ENCODE measurements at places on chromosomes 7 and 10. TPM values are rescaled to one million over a fixed set of nuclear protein-coding genes. Genes with fewer than 3 reads are reported as not detected.
A peak's percentile ranks its signal among the peaks of the same experiment; 100 is the strongest.

GRCh38 chr7:36852931-36853330 lies 128.6 kb upstream of the AOAH start:
- no peak for DNase-seq

DNA sequence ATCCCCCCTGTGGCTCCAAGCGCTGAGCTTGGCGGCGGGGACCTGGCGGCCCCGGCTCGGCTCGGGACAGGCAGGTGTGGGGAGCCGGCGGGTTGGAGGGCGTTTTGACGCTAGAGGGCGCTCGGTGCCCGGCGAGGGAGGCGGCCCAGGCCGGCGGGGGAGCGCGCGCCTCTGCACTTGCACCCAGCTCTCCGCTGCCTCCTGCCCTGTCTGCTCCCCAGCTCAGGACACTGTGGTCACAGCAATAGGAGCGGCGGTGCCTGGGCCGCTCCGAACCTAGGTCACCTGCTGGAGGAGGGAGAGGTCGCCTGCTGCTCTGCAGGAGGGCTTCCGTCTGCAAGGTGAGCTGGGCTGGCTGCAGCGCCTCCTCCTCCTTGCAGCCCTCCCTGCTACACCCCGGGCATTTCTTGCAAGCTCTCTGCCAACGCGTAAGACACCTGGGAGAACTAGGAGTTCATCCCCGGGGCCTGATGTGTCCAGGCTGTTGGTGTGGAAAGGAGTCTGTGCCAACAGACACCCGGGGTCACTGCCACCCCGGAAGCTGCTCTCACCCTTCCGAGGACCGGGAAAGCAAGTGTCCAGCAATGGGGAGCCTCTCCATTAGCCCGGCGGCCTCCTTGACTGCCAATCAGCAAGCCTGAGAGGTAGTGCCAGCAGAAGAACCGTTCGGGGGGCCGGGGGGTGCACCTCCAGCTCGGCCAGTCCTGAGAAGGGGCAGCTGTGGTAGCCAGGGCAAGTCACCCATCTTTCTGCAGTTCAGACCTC lies 620.4 kb downstream of the GALNT17 start:
- DNase-seq: peak; percentile 37

GRCh38 chr7:8314566-8314965 lies 52.6 kb upstream of the ICA1 start:
- no peak for DNase-seq

DNA sequence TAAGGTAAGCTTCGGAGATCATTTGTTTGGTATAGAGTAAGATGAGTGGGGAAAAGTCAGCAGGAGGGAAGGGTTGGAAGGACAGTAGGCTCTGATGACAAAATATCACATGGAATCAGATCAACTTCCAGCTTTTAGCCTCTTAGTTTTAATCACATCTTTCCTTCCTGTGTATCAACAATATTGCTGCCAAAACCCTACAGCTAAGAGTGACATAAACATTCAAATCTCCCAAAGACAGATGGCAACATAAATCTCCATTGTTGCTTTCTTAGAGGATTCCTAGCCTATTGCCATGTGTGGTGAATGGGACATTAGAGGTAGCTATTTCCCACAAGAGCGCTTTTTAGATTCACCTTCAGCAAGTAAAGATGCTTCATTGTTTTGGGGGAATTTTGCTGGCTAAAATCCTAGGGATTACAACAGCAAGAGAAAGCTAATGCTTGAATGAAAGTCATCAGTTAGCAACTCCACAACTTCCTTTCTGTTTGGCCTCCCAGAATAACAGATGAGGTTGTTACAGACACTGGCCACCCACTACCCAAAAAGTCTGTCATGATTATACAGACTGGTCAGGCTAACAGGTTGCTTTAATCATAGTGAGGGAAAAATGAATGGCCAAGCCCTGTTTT lies 35.2 kb upstream of the FZD1 start:
- peak; percentile 56 for DNase-seq

DNA sequence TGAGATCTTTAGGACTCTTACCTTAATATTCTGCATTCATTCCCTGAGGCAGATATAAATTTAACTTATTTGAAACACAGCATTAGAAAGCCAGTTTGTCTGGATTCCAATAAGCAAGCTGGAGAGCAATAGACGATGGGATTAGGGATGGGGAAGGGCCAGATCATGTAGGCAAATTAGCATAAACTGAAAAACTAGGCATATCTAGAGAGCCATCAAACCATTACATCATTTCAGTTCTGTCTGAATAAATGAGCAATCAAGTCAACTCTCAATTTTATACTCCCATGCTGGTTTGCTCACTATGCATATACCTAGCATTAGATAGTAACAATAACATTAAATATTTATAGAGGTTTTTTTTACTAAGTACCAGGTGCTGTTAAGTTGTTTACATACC lies 583.6 kb upstream of the LRRN3 start:
- no peak for DNase-seq

DNA sequence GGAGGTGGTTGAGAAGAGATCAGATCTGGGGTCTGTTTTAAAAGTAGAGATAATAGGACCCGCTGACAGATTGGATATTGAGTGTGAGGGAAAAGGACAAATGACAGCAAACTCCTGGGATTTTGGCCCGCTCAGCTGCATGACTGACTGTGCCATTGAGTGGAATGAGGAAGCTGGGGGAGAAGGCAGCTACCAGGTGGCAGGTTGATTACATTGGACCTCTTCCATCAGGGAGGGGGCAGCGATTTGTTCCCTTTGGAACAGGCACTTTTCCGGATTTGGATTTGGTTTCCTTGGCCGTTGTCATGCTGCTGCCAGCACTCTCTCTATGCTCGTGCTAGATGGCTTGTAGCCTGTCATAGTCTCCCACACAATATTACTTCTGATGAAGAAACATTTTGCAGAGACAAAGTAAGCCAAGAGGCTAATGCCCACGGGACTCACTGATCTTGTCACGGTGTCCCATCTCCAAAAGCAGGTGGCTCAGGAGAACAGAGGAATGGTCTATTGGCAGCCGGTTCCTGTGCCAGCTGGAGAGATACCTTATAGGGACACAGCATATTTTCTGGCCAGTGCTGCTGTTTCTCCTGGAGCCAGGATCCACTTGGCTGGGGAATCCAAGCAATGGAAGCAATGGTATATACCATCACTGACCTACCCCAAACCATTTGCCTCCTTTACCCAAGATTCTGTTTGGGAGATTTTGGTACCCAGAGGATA lies 69.1 kb upstream of the WAC start:
- DNase-seq: no peak

- no peak for DNase-seq
Observed at GRCh38 chr7:77808517-77808916, 9.9 kb downstream of the PHTF2 start.

DNA sequence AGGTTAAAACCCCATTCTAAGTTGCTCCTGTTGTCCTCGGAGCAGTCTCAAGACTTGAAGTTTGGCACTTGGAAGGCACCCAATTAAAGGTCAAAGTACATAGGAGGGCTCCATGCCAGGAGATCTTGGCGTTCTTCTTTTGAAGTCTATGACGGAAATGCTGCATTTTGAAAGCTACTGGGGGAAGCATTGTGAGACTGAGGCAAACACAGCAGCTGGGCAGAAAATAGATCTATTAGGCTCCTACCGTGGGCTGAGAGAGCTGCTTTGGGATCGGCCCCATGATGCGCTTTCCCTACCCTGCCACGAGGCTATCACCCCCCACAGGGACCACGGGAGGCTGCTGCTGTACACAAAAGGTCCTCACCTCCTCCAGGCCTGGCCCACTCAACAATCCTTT lies 20.0 kb downstream of the KIAA1549 start:
- no peak for DNase-seq

Gene HTR7
- total RNA-seq: 0.62 TPM

Gene CCDC201
- 0.11 TPM for total RNA-seq

DNA sequence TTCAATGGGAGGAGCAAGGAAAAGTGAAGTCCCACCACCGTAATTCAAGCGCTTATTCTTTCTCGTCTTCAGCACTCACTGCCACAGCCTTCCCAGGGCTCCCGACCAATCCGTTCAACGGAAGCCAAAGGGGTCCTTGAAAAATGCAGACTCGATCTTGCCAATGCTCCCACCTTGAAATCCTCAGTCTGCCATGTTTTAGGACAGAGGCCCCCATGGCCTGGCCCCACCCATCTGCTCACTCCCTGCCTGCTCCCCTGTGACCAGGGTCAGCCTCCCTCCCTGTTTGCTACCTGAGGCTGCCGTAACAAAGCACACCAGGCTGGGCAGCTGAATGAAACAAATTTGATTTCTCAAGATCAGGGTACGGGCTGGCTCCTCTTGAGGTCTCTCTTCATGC lies 3.0 kb upstream of the DNAAF5 start:
- no peak for DNase-seq

Gene GNGT1
- total RNA-seq: not detected

GRCh38 chr10:99799613-99800012 lies 17.2 kb downstream of the ABCC2 start:
- no peak for DNase-seq

Gene SRGN
- 422 TPM for total RNA-seq

- DNase-seq: no peak
Observed at GRCh38 chr7:135940077-135941075, 36.8 kb downstream of the MTPN start.

DNA sequence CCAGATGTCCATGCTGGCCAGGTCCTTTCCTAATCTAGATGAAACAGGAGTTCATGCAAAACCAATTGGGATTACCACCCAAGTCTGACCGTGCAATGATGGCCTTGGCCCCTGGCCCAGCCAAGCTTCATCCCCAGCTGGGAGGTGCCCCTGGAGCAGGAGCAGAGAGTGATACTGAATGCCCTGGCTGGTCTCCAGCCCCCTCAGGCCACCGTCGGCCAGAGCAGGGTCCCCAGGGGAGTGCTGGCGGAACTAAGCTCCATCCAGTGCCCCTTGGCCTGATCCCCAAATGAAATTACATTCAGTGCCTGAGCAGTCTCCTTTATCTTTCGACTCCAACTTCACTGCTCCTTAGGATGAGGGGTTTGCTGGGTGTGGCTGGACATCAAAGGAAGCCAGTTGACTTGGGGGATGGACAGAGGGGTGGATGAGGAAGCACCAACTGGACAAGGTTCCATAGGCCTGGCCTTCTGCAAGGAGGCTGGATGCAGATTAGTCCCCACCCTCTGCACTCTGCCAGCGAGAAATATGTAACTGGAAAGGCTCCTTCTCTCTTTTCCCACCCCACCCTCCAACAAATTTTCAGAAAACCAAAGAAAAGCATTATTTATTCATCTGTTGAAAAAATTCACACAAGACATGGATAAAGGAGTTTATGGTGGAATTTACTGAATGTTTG lies 275.5 kb downstream of the PLXNA4 start:
- DNase-seq: no peak

DNA sequence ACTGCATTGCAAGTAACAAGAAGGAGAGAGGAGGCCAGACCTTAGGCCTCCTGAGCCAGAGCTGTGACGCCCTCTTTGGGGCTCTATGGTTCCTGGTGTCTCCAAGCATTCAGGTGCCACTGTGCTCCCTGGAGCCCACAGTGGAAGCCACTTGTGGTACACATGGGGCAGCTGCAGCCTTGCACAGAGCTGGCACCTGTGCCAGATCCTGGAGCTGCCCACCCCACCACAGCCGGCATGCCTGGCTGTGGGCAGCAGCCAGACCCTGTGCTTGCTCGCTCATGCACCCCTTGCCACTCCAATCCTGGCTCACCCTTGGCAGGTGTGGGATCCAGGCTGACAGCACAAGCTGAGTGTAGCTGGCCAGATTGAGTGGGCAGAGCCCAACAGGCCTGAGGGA lies 173.8 kb upstream of the SMIM30 start:
- no peak for DNase-seq

Gene ACTR3C
- total RNA-seq: 10.8 TPM

DNA sequence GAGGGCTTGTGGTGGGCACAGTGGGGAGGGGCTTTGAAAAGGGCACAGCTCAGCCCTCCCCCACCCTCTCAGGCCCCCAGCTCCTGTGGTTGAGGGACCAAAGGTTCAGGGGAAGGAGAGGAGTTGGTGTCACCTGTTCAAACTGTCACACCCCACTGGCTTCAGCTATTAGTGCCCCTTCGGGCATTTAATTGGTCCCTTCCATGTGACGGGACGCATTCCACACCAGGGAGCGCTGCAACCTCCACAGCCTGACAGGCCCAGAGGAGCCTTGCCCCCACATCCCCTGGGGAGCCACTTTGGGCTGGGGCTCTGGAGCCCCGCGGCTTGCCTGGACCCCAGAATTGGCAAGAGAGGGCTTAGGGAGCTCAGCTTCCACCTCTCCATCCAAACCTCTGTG lies 75.7 kb downstream of the C10orf105 start:
- DNase-seq: no peak

Gene TEX47
- total RNA-seq: not detected

DNA sequence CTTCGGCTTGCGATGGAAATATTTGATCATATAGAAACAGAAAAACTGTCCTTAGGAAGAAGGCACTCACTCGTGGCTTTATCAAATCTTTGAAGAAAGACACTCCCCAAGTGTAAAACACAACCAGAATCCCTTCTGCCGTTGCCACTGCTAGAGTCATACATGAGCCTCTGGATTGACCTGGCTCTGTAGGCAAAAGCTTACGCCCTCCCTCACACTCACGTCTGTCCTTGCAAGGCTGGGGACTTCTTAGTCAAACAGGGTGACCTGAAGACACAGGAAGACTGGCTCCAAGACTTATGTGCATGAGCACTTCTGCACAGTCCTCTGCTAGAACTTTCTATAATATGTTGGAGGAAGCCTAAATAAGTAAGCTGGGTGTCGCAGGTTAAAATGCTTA lies 135.4 kb upstream of the MDFIC start:
- no peak for DNase-seq

Gene CALML5
- not detected for total RNA-seq

Measured in PC-3 (cell line).